ENCODE measurements at places on chromosomes 3 and 15. TPM values are rescaled to one million over a fixed set of nuclear protein-coding genes. Genes with fewer than 3 reads are reported as not detected.

DNA sequence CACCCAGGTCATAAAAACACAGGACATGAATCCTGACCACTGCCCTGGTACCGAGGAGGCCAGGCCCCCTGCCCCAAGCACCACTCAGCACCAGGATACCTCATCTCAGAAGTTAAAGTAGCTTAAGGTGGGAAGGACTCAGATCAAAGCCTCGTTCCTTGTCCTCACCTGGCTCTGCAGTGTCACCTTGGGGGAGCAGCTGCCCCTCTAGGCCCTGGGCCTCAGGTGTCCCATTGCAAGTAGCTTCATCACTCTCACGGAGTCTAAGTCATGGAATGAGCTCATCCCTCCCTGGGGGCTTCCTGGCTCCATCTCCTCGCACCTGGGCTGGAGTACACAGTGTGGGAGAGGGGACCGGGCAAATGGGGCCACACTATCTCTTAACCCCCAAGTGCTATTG is 148.0 kb downstream of the TPRA1 start:
- no peak for DNase-seq

The AADACL2 gene
- not detected for total RNA-seq

DNA sequence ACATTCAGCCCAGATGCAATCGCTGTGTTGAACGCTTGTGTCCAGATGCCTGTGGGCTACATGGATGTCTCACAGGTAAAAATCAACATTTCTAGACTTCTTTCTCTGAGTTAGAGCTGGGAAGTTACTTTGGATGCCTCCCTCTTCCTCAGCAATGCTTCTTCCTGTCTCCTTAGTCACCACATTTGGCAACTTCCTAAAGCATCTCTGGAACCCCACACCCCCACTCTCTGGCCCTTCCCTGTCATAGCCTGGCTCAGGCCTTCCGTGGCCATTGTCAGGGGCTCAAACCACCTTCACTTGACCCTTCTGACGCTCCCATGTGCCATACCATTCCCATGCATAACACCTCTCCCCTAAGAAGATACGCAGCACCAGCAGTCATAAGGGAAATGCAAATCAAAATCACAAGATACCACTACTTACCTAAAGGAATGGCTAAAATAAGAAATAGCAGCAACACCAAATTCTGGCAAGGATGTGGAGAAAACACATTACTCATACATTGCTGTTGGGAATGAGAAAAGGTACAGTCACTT is 21.6 kb upstream of the RGMA start:
- DNase-seq: no peak

- no peak for DNase-seq
These were observed 71.8 kb upstream of the HACD2 start for GRCh38 chr3:123656691-123657090.

DNA sequence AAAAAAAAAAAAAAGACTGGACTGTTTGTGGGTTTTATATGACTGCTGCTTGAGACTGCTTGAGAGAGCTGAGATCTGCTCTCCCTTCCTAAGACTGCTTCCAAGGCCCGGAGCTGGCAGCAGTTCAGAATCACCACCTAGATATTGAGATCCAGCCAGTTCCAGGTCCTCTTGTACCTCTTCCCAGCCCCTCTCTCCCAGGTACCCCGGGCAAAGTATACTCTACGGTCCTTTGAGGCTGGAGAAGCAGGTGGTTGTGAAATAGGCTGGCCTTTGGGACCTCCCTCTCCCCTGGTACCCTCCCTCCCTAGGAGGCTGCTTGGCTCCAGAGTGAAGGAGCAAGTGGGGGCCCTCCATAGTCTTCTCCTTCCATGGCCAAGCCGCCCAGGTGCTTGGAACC is 12.6 kb upstream of the BAHD1 start:
- no peak for DNase-seq

DNA sequence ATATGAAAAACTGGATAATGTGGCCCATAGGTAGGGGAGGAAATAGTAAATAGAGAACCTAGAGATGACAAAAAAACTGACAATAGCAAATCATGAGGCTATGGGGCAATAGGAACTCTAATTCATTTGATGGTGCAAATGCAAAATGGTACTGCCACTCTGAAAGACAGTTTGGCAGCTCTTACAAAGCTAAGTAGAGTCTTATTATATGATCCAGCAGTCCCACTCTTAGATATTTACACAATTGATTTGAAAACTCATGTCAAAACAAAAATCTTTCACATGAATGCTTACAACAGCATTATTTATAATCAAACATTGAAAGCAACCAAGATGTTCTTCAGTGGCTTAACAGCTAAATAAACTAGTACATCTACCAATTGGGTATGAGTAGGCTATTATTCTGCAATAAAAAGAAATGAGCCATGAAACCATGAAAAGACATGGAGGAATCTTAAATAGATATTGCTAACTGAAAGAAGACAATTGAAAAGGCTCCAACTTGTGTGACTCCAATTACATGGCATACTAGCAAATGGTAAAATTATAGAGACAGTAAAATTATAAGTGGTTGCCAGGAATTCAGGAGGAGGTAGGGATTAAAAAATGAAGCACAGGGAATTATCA is 321.8 kb upstream of the STAC start:
- DNase-seq: no peak

Data from hematopoietic multipotent progenitor cell (in vitro differentiated cells).